ENCODE measurements at places on chromosomes 5 and 9.
A peak's percentile ranks its signal among the peaks of the same experiment; 100 is the strongest.

DNA sequence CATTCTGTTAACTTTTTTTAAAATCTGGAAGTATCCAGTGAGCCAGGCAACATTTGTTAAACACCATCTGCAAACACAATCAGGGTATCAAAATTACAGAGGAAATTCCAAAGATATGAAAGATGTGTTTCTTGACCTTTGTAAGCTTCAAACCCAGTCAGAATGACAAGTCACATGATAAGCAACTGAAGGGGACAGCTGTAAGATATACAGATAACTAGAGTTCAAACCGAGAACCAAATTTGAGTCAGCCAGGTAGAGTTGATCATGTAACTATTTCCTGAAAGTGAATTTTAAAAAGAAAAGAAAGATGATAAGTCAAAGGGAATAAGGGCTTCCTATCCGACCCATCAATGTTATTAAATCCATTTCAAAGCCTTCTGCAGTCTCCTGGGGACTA is 196.2 kb downstream of the DEPDC1B start:
- DNase-seq = no peak

GRCh38 chr5:155871623-155872022 is 455.3 kb upstream of the SGCD start:
- DNase-seq = no peak

GRCh38 chr9:107378006-107378405 is 94.9 kb downstream of the RAD23B start:
- DNase-seq = no peak

GRCh38 chr9:69460012-69460411 is 135.0 kb downstream of the ENTREP1 start:
- DNase-seq = no peak

DNA sequence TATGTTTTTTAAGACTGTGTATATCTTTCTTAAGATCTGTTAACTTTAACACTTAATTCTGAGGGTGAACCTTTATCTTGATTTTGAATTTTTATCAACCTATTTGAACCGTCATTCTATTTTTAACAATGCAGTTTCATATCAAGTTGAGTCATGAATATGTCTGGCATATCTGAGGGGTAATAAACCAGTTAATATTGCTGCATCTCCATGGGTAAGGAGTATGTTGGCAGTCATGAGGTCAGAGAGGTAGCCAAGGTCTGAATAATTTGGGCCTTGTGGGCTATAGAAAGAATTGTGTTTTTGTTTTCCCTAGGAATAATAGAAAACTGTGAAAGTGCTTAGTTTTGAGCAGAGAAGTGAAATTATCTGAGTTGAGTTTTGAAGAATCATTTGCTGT is 419.0 kb downstream of the PLK2 start:
- no peak for DNase-seq

GRCh38 chr9:115046824-115047223 is 71.1 kb downstream of the TNC start:
- DNase-seq = no peak

- peak; percentile 80 for DNase-seq
Measured at GRCh38 chr5:125412561-125413495, 666.4 kb upstream of the ZNF608 start.

DNA sequence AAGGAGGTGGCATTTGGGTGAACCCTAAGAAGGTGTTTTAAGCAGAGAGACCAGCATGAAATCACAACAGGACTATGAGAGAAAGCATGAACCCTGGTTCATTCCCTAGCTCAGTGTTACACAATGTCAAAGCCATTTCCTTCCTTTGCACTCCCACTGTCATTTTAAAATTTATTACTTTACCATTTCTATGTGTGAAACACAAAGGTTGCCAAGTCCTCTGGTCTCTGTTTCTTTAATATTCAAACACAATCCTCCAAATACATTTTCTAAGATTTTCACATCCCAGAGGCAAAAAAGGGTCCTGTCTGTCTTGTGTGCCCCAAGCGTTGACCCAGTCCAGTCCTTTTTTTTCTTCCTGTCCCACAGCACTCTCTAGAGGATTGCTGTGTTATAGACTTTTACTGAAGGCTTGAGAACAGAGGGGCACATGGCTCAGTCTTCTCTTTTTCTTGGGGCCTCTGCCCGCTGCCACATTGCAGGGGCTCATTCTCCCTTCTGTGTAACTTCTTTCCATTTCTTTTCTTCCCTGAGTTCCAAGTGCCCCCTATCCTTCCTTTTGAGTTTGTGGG is 78.6 kb upstream of the SLC28A3 start:
- peak; percentile 9 for DNase-seq

DNA sequence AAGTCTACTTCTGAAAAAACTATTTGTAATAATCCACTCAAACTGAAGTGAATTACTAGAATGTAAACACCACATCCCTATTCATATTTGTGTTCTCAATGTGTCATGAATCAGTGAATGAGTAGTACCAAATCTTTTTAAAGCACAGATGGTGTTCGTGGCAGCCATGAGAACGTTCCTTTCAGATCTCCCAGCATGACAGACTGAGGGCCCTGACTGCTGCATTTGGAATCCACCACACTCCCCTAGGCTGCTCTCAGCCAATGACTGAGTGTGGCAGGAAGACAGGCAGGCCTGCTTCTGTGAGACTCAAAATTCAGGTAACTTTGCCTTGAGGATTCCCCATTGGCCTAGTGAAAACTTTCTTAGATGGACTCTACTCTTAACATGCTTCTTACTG is 10.9 kb upstream of the JMY start:
- DNase-seq = peak; percentile 37

Measured in cardiac fibroblast (primary cell).